Activated CD8-positive, alpha-beta memory T cell treated with anti-CD3 and anti-CD28 coated beads for 4 hours (primary cell): ENCODE measurements at places on chromosomes 3 and 15.

- no peak for DNase-seq
Measured at GRCh38 chr15:99085413-99086326, 19.2 kb upstream of the SYNM start.

DNA sequence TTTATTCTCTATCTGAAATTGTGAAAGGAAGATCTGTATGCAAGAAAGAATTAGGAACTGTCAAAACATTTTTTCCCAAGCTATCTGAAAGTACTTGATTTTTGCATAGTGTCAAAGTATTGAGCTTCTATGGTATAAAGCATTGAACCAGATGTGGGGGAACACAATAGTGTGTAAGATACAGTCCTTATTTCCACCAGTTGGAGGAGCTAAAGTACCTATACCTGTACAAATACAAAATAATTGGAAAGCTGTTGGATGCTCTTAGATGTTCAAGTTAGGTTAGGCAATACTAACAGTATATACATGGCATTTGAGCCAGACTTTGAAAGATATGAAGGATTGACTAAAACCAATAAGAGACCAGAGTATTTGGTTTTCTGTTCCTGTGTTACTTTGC, 148.4 kb downstream of the B3GALNT1 start:
- no peak for DNase-seq

- DNase-seq: no peak
Measured at GRCh38 chr15:70806992-70807712, 43.8 kb upstream of the UACA start.

- DNase-seq: no peak
Measured at GRCh38 chr3:150254309-150254708, 153.8 kb upstream of the TSC22D2 start.

- DNase-seq: no peak
Measured at GRCh38 chr3:108897883-108898282, 55.8 kb downstream of the GUCA1C start.

GRCh38 chr3:184328516-184328915, 8.9 kb upstream of the FAM131A start:
- no peak for DNase-seq

DNA sequence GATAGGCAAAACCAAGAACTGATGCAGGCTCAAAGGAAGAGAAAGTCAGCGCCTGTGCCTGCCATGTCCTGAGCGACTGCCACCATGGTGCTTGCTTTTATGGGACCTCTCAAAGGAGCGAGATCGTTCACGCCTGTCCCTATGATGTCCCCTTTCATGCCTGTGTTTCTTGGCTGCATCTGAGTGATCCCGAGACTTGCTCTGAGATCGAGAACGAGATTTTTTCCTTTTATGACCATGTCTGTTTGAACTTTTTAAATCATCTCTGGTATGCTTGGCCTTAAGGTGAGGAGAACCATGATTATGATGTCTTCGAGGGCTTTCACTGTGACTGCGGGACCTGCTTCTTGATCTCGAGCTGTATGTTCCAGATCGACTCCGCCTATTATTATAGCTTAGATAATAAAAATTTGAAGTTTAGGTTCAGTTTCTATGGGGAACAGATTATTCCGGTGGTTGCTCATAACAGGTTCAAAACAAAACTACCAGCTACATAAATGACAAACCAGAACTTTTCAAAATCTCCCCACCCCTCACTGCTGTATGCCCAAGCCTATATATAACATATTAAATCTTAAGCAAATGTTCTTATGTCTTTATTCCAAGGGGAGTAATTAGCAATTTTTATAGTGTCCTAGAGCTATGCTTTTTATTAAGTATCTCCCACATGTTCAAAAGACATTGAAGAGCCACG, 11.6 kb downstream of the CCNL1 start:
- DNase-seq: no peak

GRCh38 chr15:57227899-57228298, 148.4 kb upstream of the CGNL1 start:
- no peak for DNase-seq

DNA sequence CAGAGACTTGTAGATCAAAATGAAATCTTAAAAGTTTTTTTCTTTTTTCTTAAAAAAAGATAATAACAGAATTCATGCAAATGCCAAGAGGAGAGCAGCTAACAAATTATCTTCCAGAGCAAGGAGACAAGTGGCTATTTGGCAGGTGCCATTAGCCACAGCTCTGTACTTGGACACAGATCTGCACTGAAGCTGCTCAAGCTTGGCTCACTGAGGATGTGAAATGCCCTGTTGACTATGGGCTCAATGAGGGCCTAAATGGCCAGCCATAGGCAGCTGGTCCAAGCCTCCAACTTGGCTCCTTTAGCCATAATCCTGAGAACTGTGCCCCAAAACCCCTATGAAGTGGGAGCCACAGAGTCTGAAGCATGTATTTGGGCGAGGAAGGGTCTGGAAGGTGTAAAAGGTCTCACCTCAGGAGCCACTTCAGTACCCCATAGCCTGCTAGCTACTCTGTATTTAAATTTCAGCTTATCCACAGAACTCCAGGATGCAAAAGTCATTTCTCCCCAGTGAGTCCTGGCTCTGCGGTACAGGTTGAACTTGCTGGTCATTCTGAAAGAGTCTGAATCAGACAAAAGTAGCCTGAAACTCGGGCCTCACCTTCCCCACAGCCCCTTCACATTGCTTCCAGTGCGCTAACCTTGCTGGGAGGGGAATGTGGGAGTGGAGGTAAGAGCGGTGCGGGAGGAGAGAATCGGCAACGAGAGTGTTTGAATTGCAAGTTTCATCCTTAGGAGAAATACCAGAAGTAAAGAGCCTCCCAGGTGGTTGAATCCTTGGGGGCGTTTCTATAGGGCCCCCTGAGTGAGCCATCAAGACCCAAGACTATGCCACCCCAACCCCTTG, 48.0 kb downstream of the ZIC4 start:
- no peak for DNase-seq

- no peak for DNase-seq
Measured at GRCh38 chr3:16515885-16516420, 2.5 kb upstream of the RFTN1 start.

DNA sequence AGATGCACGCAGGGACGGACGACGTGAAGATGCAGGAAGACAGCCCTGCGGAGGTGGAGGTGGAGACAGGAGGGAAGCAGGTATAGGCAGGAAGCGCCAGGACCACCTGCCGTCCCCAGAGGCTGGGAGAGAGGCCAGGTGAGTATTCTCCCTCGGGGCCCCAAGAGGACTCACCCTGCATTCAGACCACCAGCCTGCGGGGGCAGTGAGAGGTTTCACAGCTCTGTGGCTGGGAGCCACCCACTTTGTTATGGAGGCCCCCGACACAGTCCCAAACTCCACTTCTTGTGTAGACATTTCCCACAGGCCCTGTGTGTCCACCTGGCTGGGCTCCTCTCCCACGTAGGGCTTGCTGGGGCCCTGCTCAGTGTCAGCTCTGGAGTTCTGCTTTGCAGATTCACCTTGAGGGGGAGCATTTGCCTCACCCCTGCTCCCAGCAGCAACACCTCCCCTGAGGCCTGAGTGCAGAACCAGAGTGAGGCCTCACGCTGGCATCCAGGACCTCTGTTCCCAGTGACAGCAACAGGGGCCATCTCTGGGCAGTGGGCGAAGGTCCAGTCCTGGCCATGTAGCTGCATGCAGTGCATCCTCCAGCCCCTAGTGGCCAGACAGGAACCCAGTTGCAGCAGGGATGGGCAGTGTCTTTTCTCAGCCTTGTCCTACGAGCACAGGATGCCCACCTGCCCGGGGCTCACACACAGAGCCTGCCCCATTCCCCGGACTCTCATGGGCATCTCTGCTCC, 119.4 kb upstream of the IQSEC1 start:
- DNase-seq: no peak

- DNase-seq: no peak
Measured at GRCh38 chr15:88230823-88231222, 25.7 kb downstream of the NTRK3 start.

GRCh38 chr3:71350998-71351397, 232.5 kb downstream of the FOXP1 start:
- no peak for DNase-seq

- DNase-seq: no peak
Measured at GRCh38 chr15:70014860-70015490, 82.7 kb downstream of the TLE3 start.

GRCh38 chr15:43529141-43529540, 11.7 kb downstream of the MAP1A start:
- DNase-seq: no peak

DNA sequence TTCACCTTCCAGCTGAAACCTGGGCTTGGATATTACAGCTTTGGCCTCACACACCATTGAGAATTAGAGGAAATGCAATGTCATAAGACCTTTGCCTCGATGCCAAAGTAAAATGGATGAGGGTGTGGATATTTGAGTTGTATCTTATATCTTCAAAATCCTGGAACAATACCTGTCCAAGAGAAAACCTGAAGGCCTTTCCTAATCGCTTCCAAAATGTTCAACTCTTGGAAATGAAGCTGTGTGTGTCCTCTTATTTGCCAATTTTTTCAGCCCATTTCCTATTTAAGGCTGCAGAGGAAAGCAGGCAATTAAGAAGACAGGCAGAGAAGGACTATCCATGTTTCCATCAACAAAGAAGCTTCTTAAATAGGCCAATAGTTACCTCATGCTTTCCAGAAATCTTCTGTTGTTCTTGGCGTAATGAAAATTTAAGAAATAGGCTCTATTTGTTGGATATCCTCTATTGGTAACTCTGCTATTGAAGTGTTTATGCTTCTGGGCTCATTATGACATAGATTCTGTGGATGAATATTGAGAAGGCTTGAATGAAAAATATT, 99.5 kb upstream of the ZBTB20 start:
- no peak for DNase-seq

DNA sequence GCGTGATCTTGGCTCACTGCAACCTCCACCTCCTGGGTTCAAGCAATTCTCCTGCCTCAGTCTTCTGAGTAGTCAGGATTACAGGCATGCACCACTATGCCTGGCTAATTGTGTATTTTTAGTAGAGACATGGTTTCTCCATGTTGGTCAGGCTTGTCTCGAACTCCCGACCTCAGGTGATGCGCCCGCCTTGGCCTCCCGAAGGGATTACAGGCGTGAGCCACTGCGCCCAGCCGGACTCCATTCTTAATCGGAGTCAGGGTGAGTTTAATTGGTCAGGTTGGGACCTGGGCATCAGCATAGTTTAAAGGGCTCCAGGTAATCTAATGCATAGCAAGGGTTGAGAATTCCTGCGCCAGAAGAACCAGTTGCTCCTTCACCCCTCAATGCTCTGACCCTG, 29.2 kb downstream of the MAGEF1 start:
- no peak for DNase-seq

DNA sequence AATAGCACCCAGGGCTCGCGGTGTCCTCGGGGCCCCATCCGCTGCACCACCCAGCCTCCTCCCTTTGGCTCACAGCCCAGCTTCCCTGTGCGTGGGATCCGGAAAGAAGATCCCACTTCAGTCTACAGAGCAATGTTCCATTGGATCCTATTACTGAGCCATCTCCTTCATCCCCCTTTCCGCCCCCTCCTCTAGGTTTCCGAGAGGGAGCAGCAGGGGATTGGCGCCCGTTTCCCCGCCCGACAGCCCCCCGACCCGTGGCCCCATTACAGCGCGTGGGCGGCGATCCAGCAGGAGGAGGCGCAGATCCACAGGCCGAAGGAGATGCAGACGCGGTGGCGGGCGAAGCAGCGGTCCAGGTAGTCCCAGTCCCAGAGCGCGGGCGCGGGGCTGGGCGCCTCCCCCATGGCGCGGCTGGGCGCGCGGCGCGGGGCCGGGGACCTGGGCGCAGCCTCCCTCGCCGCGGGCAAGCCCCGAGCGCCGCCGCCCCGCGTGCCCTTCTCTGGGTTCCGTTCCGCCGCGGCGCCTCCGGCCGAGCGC, 340 bp downstream of the TMEM44 start:
- no peak for DNase-seq

- DNase-seq: no peak
Measured at GRCh38 chr3:112460519-112461195, 38.6 kb downstream of the BTLA start.

GRCh38 chr3:45066109-45066801, 40.2 kb downstream of the CLEC3B start:
- no peak for DNase-seq

DNA sequence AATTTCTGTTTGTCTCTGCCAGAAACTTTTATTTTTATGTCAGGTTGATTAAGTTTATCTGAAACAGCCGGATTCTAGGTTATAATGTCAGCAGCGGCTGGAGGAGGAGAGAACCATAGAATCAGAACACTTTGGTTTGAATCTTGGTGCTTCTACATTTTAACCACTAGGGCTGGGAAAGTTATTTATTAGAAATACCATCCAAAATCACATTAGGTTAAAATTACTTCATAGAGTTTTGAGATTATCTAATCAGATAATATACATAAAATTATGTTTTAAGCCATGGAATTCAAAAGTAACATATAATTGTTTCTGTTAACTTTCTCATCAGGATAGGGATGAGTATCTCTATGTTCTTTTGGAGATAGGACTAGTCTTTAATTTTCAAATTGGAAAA, 502.9 kb downstream of the ROBO1 start:
- no peak for DNase-seq

- no peak for DNase-seq
Measured at GRCh38 chr3:72310419-72311380, 525.8 kb upstream of the PROK2 start.

- DNase-seq: no peak
Measured at GRCh38 chr3:190063490-190063889, 57.2 kb downstream of the P3H2 start.

DNA sequence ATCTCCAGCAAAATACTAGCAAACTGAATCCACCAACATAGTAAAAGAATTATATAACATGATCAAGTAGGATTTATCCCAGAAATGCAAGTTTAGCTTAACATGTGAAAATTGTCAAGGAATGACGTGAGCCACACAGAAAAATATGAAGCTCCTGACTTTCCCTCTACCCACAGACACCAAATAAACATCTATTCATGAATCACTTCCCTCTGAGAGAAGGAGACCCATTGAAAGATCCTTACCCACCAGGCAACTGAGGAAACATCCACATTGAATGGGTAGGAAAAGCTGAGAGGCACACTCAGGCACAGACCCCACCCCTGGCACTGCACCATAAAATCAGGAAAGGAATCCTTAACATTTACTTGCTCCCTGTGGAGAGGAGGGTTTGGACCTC, 102.2 kb upstream of the MANF start:
- DNase-seq: no peak

DNA sequence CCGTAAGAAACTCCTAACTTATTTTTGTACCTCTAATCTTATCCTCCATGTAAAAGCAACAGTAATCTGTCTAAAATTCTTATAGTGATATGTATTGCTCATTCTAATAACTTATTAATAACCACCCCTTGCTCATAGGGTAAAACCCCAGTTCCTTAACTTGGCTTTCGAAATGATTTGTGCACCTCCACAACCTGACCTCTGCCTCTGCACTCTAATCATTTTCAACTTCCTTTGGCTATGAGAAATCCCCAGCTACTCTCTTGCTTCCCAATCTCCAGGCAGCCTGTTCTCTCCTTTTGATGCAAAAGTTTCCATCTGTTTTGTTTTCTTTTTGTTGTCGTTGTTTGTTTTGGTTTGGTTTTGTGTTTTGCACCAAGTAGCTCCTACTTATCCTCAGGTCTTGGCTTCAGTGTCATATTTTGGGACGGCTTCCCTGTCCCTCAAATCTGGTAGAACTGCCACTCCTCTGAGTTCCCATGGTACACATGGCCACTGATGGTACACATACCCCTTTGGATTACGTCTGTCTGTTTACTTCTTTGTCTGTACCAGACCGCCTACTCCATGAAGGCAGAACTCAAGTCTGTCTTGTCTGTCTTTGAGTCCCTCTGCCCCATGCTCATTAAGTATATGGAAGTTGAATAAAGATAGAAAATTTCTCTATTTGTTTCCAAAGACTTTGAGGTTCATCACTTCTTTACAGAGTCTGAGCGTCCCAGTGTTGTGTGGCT, 105.6 kb upstream of the TGFBR2 start:
- DNase-seq: no peak
